ENCODE measurements at places on chromosomes 1 and 21.

DNA sequence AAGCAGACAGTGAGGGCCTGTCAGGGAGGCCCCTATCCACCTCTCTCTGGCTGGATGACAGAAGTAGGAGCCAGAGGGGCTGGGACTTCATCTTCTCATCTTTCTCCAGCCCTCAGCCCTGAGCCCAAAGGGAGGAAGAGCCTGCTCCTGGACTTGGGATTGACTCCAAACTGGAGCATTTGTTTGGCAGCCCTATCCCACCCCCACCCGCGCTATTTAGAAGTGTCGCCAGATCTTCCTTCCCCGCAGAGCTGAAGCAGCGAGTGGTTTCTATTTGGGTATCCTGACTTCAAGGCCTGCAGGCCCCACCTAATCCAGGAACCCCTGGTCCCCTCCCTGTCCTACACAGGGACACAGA lies 9.6 kb downstream of the NES start:
- no peak for DNase-seq

GRCh38 chr21:15671188-15671587 lies 58.6 kb upstream of the USP25 start:
- DNase-seq = no peak

GRCh38 chr1:201183753-201184152 lies 6.9 kb upstream of the IGFN1 start:
- DNase-seq = no peak

DNA sequence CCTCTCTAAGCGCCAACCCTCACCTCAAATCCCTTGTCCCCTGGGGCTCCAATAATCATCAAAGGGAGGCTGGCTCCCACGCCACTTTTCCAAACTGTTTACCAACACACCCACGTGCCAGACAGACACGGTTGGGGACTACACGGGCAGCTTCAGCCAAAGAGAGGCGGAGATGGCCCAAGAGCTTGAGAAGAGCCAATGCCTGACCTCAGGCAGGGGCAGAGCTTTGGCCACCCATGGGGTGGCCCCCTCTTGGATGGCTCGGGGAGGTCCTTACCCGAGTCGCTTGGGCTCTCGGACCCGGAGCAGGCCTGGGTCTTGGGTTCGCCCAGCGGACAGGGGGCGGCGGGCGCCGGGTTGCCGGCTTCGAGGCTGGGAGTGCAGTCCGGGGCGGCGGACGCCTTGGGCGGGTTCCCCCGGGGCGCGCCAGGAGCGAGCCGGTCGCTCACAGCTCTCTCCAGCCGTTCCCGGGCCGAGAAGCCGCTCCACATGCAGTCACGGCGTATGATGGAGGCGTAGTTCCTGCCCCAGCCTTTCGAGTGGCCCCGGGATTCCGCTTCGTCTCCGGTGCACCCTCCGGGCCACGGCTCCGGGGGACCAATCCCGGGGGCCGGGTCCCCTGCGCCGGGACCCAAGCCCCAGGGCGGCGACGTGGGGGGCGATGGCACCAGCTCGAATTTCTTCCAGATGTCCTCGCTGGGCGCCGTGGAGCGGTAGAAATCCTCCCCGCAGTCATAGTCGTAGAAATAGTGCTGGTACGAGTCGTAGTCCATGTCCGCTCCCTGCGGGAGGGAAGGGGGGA lies 854 bp downstream of the MYCL start:
- DNase-seq = peak; percentile 3

GRCh38 chr1:208595745-208596144 lies 351.6 kb upstream of the PLXNA2 start:
- DNase-seq = no peak

- no peak for DNase-seq
Observed at GRCh38 chr1:230824919-230825721, 43.2 kb downstream of the C1orf198 start.

- DNase-seq = no peak
Observed at GRCh38 chr1:27543284-27543683, 53.3 kb upstream of the WASF2 start.

DNA sequence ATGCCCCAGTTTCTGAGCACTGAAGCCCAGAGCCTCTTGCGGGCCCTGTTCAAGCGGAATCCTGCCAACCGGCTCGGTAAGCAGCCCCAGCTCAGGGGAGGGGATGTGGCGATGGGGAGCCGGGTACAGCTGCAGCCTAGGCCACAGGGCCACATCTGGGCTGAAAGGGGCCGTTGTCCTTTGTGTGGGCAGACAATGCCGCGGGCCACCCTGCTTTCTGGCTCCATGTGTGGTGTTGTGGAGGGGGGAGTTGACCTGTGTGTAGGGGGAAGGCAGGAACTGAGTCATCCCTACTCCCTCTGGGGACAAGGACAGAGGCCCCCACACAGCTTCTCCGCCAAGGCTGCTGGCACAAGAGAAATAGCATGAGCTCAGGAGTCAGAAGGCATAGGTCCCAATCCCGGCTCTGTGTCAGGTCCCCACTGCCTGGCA lies 26.0 kb downstream of the RPS6KA1 start:
- no peak for DNase-seq

DNA sequence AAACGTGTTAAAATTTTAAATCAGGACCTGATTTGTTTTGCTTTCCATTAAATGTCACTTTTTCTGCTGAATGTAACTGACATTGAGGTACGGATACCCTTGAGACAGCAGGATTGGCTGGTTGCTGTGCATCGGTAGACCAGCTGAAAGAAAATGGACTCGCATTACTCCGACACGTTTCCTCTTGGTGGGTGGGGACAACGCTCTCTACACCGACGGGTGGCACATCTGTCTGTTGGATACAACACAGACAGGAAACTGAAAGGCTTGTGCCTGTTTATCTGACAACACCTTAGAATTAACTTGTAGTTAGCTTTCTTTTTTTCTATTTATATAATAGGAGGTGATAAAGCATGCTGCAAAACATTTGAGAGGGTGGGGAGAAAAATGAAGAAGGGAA lies 19.4 kb downstream of the PRPF38A start:
- DNase-seq = peak; percentile 81

DNA sequence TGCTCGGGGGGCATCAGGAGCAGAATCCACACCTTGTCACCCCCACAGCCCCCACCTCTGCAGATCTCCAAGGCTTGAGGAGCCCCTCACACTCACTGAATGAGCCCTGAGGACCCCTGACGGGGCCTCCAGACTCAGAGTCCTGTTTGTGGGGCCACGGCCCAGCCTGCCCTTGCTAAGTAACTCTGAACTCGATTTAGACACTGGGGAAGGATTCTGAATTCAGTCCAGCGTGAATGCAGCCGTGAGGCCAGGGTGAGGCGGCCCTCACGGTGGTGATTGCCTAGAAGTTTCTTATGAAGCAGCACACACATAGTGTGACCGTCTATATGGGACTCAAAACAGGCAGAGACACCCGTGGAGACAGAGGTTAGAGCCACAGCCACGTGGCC lies 58.9 kb upstream of the ADARB1 start:
- no peak for DNase-seq

DNA sequence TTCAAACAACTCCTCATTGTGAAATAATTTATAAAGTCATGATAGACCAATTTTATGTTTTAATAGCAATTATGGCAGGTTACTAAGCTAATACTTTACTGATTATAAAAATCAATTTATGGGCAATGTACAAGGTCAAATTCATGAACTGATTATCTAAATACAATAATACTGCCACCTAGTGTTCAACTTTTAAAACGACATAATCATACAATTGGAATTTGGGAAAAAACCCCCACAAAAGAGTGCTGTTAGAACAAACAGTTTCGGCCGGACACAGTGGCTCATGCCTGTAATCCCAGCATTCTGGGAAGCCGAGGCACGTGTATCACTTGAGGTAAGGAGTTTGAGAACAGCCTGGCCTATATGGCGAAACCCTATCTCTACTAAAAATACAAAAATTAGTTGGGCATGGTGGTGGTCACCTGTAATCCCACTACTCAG lies 14.0 kb downstream of the GTF2B start:
- no peak for DNase-seq

- DNase-seq = no peak
Observed at GRCh38 chr1:172083191-172083590, 241.9 kb downstream of the DNM3 start.

DNA sequence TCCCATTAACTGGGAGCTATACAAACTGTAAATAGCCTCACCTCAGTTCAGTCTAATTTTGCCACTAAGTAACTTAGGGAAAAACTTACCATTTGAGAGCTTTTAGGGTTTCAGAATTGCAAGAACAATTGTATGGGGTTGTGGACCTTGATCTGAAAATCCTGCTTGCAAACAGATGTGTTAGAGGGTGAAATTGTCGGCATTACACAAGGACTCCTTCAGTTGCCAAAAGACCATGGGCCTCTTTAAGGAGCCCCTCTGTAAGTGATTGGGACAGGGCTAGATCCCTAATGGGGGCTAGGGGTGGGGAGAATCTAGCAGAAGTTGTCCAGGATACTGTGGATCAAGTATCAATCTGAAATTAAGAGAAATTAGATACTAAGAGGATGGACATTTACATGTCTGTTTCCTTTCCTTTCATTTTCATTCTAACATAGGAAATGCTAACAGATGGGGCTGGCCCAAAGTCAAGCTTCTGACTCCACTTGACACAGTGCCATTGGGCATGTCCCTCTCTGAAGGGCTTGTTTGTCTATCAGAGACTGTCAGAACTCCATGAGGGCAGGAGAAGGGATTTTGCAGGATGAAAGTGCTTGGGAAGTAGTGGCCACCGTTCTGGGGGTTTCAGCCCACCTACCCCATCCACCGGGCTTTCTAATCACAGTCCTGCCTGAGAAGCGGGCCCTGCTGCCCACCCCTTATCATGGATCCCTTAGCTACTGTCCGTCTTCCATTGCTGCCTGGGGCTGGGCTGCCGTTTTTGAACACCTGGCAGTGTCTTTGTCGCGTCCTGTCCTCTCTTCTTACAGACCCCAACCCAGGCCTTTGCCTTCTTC lies 54.7 kb downstream of the STUM start:
- no peak for DNase-seq

DNA sequence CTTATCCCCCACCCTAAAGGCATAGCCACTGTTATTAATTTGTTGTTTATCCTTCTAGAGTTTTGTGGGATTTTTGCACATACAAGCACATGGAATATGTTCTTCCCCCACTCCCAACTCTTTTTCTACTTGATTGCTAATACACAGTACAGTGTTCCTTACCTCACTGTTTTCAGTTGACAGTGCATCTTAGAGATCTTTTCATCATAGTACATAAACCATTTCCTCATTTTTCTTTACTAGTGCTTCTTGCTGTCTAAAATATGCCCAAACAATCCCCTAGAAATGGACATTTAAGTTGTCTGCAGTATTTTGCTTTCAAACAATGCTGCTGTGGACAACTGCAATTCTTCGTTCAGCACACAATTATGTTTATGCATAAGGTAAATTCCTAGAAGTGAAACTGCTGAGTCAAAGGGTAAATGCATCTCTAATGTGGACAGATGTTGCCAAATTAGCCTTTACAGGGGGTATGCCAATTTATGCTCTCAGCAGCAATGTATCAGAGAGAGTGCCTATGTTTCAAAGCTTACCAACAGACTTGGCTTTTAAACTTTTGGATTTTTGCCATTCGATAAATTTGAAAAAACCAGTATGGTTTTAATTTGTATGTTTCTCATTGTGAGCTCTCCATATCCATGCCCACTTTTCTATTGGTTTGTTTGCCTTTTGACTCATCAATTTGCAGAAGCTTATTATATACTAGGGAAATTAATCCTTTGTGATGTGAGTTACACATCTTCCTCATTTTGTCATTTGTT lies 132.6 kb downstream of the MRPS6 start:
- no peak for DNase-seq

DNA sequence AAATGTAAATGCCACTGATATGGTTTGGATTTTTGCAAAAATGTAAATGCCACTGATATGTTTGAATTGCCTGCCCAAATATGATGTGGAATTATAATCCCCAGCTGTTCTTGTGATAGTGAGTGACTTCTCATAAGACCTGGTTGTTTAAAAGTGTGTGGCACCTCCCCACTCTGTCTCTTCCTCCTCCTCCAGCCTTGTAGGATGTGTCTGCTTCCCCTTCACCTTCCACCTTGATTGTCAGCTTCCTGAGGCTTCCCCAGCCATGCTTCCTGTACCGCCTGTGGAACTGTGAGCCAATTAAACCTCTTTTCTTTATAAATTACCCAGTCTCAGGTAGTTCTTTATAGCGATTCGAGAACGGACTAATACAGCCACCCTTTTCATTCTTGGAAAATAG lies 1.3 kb upstream of the CCT8 start:
- no peak for DNase-seq
